Endothelial cell (in vitro differentiated cells): ENCODE measurements at places on chromosomes 13 and 19.

DNA sequence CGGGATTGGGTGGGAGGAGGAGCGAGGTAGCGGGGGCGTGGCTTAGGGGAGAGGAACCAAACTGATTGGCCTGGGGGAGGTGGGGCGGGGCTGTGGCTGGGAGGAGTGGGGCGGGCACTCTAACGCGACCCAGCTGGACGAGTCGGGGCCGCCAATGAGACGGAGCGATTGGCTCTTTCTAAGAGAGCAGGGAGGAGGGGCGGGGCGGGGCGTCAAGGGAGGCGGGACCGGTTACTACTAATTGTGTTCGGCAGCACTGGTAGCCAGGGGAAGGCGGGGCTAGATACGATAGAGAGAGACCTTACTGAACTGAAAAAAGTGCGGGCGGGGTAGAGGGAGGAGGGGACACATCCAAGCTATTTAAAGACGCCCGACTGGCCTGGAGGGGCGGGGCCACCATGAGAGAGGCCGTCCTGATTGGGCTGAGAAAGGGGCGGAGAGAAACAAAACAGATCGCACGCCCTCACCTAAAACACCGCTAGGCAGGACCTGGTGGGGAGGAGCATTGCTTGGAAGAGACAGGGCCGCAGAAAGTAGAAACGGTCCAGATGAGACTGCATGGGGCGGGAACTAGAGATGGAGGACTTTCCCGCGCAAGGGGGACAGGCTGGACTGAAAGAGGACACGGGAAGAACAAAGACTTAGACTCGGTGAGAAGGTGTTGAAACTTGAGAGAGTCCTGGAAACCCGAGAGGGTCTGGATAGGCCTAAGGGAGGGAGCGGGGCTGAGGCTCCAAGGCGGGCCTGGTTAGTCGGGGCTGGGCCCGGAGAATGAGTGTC is at the start of gene KCNC3:
KCNC3 (minus strand) TSS at position 232 of the 780 bp plus-strand sequence. CDS start 295 bp downstream, outside the sequence.
- peaks cover 36% of the 10 kb centered on the region for H3K36me3 ChIP-seq
- H3K4me1 ChIP-seq = no peaks in the 10 kb centered on the region
- no peak within 1 kb of the TSS for H3K27ac ChIP-seq
- peaks cover 38% of the 10 kb centered on the region for H3K27me3 ChIP-seq
- H3K4me3 ChIP-seq = peak within 1 kb of the TSS; percentile 39

- H3K4me1 ChIP-seq = no peaks in the 10 kb centered on the region
- peaks cover 32% of the 10 kb centered on the region for H3K36me3 ChIP-seq
- peaks cover 6% of the 10 kb centered on the region for H3K27me3 ChIP-seq
- H3K4me3 ChIP-seq = peak overlapping the region; percentile 47
Observed at GRCh38 chr19:55690769-55691545, 15.9 kb downstream of the EPN1 start.

GRCh38 chr19:28829359-28829758 is 383.6 kb downstream of the UQCRFS1 start:
- DNase-seq = no peak
- H3K4me1 ChIP-seq = no peaks in the 10 kb centered on the region
- H3K4me3 ChIP-seq = no peak overlapping the region
- no peak overlapping the region for H3K27ac ChIP-seq
- no peaks in the 10 kb centered on the region for H3K36me3 ChIP-seq

DNA sequence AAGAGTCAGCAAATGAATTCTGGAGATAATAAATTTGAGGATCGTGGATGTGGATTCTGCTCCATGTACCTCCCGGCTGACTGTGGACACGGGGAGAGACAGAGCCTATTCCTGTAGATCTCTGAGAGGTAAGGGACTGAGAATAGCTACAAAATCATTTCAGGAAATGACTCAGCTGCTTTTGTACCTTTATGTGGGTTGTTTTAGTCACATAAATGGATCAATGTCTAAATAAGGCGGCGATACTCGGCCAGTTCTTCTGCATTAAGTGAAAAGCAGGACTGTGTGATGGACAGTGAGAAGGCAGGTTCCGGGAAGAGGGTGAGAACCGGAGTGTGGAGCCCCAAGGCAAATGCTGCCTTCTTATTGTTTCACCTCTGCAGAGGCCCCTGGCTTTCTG is 128.1 kb downstream of the EFNB2 start:
- no peak overlapping the region for H3K27ac ChIP-seq
- H3K4me1 ChIP-seq = no peaks in the 10 kb centered on the region
- no peak overlapping the region for H3K4me3 ChIP-seq
- no peak for DNase-seq
- H3K36me3 ChIP-seq = no peaks in the 10 kb centered on the region
- H3K27me3 ChIP-seq = no peaks in the 10 kb centered on the region

GRCh38 chr19:32464279-32464678 is 58.7 kb downstream of the DPY19L3 start:
- H3K4me3 ChIP-seq = no peak overlapping the region
- H3K27ac ChIP-seq = no peak overlapping the region
- peaks cover 5% of the 10 kb centered on the region for H3K36me3 ChIP-seq
- no peaks in the 10 kb centered on the region for H3K27me3 ChIP-seq

- H3K4me1 ChIP-seq = no peaks in the 10 kb centered on the region
- DNase-seq = no peak
- no peak overlapping the region for H3K27ac ChIP-seq
- H3K4me3 ChIP-seq = no peak overlapping the region
- H3K27me3 ChIP-seq = no peaks in the 10 kb centered on the region
Observed at GRCh38 chr13:110993788-110994187, 78.9 kb upstream of the ANKRD10 start.

DNA sequence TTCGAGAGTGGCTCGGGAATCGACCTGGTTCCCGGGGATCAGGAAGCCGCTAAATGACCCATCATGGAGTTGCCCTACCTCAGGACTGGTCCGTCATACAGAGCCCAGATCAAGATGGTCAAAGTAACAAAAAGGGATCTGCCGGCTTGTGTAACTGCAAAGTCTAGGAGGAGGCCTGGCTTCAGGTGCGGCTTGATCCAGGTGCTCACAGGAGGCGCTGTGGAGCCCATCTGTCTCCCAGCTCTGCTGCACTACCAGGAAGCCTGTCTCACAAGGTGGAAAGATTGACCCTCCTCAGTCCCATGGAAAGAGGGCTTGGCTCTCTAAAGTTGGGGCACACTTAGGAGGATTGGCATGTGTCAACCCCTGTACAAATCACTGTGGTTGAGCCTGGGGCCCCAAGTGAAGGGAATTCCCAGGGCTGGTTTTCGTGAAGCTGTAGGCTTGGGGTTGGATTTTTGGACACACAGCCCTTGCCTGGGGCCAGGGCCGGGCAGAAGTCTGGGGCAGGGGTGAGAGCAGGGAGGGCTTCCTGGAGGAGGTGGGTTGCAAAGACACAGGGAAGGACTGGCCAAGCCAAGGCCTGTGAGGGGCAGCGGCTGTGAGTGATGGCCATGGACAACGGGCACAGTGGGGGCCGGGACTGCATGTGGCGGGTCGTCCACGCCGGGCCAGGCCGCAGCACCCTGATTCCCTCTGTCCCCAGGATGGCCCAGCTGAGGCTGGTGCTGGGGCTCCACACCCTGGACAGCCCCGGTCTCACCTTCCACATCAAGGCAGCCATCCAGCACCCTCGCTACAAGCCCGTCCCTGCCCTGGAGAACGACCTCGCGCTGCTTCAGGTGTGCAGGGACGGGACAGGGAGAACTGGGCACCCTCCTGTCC is 4.2 kb downstream of the GZMM start:
- H3K27me3 ChIP-seq = no peaks in the 10 kb centered on the region
- H3K36me3 ChIP-seq = no peaks in the 10 kb centered on the region
- H3K27ac ChIP-seq = no peak overlapping the region
- no peaks in the 10 kb centered on the region for H3K4me1 ChIP-seq
- no peak overlapping the region for H3K4me3 ChIP-seq
- no peak for DNase-seq

DNA sequence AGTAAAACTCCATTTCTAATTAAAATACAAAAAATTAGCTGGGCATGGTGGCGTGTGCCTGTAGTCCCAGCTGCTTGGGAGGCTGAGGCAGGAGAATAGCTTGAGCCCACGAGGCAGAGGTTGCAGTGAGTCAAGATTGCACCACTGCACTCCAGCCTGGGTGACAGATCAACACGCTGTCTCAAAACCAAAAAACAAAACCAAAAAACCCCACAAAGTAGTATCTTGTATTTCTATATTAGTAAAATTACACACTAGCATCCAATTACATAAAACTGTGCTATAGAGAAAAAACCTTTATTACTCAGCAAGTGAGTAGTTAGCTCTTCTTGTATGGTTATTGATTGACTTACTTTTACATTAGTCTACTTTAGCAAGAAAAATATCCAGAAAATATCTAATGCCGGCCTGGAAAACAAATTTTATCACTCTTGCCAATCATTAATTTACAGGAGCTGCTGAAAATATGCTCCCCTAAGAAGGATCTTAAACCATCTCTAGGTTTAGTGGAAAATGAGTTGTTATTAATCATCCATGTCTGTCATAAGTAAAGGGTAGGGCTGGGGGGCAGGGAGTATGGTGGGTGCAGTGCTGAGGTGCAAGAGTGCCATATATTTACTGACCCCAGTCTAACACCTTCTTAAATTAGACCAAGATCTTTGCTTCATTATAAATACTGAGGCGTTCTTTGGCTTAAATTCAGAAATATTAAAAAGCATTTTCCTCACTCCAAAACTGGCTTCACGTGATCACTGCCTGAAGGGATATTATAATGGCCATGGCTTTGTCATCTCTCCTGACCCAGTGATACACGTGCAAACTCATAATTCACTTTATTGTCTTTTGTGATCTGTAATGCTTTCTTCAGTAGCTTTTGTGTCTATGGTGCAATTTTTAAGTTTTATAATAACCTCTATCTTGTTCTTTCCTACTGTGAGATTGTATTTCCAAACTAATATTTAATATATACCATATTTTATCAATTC is 44.1 kb downstream of the UBL3 start:
- peaks cover 2% of the 10 kb centered on the region for H3K27me3 ChIP-seq
- no peak overlapping the region for H3K4me3 ChIP-seq
- no peaks in the 10 kb centered on the region for H3K36me3 ChIP-seq
- DNase-seq = no peak

GRCh38 chr13:49436890-49437289 is 7.0 kb downstream of the CAB39L start:
- no peaks in the 10 kb centered on the region for H3K4me1 ChIP-seq
- H3K36me3 ChIP-seq = no peaks in the 10 kb centered on the region
- H3K4me3 ChIP-seq = no peak overlapping the region
- no peak for DNase-seq

DNA sequence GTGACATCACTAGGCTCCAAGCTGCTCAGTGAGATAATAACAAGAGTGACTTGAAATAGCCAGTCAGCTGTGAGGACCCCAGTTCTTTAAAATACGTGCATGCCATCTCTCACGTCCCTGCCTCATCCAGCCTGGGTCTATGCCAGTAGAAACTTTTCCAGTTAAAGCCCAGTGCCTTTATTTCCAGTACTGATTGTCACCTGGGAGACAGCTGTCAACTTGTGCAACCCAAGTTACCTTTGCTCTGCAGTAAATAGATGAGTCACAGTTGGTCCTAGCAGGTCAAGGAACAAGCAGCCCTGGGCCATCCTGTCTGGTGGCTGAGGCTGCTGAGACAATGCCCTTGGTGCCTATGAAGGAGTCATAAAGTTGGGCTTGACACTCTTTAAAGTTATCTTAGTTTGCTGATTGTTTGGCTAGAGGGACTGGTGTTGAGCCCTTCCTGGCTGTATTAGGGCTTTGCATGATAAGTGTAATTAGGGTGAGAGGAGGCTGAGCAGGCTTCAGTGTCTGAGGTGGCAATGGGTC is 228.7 kb downstream of the LACC1 start:
- no peaks in the 10 kb centered on the region for H3K36me3 ChIP-seq
- no peak for DNase-seq
- no peaks in the 10 kb centered on the region for H3K27me3 ChIP-seq
- H3K27ac ChIP-seq = no peak overlapping the region
- H3K4me1 ChIP-seq = no peaks in the 10 kb centered on the region

DNA sequence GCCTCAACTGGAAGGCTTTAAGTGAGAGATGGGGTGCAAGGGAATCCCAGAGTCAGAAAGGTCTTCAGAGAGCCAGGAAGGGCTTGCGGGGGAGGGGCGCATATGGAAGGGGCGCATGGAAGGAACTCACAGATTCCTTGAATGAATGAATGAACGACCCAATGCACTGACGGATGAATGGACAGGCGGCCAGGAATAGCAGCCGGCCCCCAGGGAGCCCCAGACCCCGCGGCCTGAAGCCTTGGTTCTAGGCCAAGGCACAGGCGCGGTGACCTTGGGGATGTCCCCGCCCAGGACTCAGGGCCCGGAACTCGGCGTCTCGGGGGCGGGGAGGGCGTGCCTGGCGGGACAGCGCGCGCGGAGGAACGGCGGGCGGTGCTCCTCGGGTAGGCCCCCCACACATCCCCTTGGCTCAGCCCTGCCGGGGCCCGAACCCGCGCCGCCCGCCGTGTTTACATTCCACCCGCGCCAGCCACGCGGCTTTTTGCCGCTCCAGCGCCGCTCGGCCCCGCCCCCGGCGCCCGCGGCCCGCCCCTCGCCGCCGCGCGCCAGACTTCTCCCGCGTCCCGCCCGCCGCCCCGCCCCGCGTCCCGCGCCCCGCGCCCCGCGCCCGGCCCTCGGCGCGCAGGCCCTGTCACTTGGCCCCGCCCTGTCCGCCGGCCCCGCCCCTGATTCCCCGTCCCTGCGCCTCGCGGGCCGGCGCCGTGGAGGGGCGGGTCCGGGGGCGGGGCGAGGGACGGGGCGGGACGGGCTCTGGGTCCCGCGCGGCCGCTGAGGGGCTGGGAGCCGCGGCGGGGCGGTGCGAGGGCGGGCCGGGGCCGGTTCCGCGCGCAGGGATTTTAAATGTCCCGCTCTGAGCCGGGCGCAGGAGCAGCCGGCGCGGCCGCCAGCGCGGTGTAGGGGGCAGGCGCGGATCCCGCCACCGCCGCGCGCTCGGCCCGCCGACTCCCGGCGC is at the start of gene CCNE1:
CCNE1 (plus strand) TSS at position 867 of the 955 bp plus-strand sequence. CDS start 565 bp downstream, outside the sequence.
- peak within 1 kb of the TSS; percentile 52 for H3K27ac ChIP-seq
- peaks cover 6% of the 10 kb centered on the region for H3K4me1 ChIP-seq
- peaks cover 4% of the 10 kb centered on the region for H3K36me3 ChIP-seq
- DNase-seq = peak; percentile 90

- H3K4me1 ChIP-seq = peaks cover 7% of the 10 kb centered on the region
- H3K36me3 ChIP-seq = peaks cover 9% of the 10 kb centered on the region
- no peak for DNase-seq
- H3K27me3 ChIP-seq = peaks cover 28% of the 10 kb centered on the region
- H3K4me3 ChIP-seq = peak overlapping the region; percentile 10
- H3K27ac ChIP-seq = peak overlapping the region; percentile 3
Observed at GRCh38 chr19:10008184-10008765, 2.0 kb downstream of the COL5A3 start.

DNA sequence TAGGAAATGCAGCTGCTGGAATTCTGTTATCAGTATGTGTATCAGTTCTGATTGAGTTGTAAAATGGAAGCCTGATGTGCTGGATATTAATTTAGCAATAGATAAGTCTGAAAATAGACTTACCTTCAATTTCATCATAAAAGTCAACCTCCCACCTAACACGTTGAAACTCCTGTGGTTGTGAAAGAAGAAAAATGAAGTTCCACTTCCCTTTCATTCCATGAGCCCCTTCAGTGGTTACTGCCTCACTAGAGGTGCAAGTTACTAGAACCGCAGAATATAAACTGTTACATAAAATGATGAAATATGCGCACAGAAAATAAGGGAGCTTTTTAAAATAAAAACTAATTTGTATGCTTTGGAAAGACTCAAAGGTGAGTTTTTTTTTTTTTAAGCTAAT is 249.2 kb downstream of the SHISA2 start:
- H3K36me3 ChIP-seq = no peaks in the 10 kb centered on the region
- no peak for DNase-seq
- H3K4me3 ChIP-seq = no peak overlapping the region
- H3K27me3 ChIP-seq = no peaks in the 10 kb centered on the region
- peaks cover 16% of the 10 kb centered on the region for H3K4me1 ChIP-seq
- H3K27ac ChIP-seq = no peak overlapping the region
